Tongue (tissue), 3 donors: ENCODE measurements at places on chromosomes 12 and 14.

DNA sequence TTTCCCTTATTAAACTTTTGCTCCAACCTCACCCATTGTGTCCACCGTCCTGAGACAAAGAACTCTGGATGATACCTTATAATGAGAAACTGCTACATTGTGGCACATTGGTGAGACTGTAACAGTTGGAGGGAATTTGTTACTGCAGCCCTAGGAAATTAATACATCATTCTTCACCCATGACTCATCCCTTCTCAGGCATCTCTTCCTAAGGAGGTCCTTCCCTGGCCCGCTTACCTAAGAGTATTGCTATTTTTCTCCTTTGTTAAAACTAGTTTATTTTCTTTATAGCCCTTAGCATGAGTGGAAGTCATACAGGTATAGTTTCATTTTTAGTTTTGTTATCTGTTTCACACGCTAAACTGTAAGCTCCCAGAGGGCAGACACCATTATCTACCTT is 87.1 kb downstream of the TMEM260 start:
- DNase-seq: no peak

GRCh38 chr12:65656156-65656882 is 168.0 kb upstream of the HMGA2 start:
- DNase-seq: no peak

DNA sequence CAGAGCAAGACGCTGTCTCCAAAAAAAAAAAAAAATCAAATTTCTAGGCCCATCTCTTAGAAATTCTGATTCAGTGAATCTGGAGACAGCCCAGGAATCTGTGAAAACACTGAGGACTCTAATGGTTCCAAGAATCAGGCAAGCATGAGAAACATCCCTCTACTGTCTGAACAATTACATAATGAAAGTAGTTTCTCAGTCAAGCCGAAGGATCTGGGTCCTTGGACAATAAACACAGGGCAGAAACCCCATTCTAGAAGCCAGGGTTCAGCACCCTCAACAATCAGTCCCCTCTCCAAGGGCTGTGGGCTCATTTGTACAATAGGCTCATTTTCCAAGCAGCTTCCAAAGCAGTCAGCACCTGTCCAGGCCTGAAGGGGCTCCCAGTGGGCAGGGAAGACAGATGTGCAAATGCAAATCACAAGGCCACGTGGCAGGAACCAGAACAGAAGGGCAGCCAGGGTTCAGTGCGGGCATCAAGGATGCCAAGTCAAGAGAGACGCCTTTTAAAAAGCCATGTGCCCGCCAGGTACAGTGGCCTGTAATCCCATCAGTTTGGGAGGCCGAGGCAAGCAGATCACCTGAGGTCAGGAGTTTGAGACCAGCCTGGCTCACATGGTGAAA is 96.1 kb downstream of the KSR2 start:
- peak; percentile 5 for DNase-seq

DNA sequence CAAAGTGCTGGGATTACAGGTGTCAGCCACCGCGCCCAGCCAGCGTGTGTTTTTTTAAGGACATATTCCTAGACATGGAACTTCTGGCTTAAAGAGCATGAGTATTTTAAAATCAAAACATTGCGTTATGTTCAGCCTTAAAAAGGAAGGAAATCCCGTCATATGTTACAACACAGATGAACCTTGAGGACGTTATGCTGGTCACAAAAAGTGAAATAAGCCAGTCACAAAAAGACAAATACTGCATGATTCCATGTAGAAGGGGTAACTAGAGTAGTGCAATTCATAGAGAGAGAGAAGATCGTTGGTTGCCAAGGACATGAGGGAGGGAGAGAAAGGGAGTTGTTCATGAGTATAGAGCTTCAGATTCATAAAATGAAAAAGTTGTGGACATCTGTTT is 53.9 kb downstream of the ACACB start:
- DNase-seq: no peak

DNA sequence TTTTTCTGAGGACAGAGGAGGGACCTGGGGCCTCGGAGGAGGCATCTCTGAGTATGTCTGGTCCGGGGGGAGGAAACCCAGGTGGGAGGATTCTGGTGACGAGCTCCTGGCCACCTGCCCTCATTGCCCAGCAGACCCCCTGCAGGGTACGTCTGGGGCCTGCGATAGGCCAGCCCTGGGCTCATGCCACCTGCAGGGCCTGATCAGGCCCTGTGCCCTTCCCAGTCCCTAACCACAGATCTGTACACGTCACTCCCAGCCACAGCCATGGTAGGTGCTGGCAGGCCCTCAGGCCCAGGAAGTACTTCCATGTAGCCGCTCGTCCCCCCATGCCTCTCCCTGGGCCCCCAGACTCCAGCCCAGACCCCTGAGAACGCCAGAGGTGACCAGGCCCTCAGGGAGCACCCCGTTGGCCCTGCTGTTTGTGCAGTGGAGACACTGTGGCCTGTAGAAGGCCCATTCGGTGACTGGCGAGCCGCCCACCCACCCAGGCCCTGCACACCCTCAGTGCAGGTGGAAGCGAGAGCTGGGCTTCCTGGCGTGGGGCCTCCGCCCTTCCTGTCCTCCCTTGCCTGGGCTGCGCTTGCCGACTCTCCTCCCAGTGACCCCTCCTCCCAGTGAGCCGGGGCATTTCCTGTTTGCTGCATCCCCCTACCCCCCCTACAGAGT is 5.7 kb downstream of the INF2 start:
- DNase-seq: no peak
